ENCODE measurements at places on chromosomes 5 and 9.

GRCh38 chr5:112628214-112628980, 109.3 kb upstream of the APC start:
- DNase-seq: no peak

DNA sequence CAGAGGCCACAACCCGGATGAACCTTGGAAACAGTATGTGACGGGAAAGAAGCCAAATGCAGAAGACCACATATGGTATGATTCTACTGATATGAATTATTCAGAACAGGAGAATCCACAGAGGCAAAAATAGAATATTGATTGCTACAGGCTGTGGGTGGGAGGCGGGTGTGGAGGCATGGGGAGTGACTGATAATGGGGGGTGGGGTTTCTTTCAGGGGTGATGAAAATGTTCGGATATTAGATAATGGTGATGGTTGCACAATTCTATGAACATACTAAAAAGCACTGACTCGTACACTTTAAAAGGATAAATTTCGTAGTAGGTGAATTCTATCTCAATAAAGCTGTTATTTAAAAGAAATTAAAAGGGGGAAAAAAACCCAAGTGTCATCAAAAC, 10.7 kb downstream of the IL4 start:
- no peak for DNase-seq

- DNase-seq: no peak
These were observed 17.4 kb downstream of the CDC42SE2 start for GRCh38 chr5:131281133-131281867.

DNA sequence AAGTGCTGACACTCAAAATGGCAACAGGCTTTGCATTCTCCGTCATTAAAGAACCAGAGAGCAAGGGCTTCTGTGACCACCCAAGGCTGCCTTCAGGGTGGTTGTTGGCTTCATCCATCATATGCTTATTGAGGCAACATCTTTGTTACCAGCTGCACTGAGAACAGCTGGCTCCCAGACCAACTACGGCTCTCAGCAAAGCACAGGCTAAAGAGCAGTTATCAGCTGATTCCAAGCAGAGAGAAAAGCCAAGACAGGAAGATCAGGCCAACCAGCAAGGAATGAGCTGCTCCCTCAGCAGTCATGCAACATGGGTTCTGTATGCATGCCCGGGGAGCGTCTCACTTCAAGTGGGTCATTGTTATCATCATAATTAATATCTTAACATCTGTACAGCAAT, 358.9 kb downstream of the ACTL7B start:
- DNase-seq: no peak

DNA sequence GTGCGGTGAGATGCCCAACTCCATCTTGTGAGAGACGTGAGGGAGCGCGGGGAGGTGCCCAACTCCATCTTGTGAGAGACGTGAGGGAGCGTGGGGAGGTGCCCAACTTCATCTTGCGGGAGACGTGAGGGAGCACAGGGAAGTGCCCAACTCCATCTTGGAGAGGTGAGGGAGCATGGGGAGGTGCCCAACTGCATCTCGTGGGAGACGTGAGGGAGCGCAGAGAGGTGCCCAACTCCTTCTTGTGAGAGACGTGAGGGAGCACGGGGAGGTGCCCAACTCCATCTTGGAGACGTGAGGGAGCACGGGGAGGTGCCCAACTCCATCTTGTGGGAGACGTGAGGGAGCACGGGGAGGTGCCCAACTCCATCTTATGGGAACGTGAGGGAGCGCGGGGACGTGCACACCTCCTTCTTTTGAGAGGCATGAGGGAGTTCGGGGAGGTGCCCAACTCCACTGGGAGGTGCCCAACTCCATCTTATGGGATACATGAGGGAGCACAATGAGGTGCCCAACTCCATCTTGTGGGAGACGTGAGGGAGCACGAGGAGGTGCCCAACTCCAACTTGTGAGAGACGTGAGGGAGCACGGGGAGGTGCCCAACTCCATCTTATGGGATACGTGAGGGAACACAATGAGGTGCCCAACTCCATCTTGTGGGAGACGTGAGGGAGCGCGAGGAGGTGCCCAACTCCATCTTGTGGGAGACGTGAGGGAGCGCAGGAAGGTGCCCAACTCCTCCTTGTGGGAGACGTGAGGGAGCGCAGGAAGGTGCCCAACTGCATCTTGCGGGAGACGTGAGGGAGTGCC, 235.4 kb downstream of the CACNA1B start:
- no peak for DNase-seq

GRCh38 chr9:93965830-93966577, 10.8 kb upstream of the BARX1 start:
- DNase-seq: no peak

GRCh38 chr5:179415291-179416060, 70.2 kb upstream of the ADAMTS2 start:
- no peak for DNase-seq

DNA sequence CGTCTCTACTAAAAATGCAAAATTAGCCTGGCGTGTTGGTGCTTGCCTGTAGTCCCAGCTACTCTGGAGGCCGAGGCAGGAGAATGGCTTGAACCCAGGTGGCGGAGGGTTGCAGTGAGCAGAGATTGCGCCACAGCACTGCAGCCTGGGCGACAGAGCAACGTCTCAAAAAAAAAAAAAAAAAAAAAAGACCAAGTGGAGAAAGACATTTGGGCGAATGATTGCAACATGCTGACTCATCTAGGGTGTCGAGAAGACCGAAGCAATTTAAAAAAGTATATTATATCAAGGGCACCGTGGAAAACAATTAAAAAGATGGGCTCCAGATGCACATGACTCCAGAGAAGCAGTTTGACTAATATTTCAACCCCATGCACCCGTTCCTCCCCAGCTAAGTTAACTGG, 9.2 kb downstream of the KLF4 start:
- peak; percentile 51 for DNase-seq

DNA sequence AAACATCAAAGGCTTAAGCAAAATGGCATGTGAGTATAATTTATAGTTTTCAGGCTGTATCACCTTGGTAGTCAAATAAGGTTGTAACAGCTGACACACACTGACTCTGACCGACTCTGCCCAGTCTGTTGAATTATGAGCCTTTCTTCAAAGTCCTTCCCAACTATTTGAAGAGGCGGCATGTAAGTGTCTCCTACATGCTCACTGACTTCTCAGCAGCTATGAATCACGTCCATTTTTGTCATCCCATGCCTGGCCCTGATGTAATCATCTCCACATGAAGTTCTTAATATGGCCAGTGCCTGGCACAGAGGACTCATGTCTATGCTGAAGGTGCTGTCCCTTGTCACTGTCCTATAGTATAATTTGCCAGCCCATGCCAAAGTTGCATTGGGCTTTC, 5.1 kb upstream of the PTBP3 start:
- no peak for DNase-seq

GRCh38 chr5:139549162-139549894, 11.8 kb upstream of the UBE2D2 start:
- no peak for DNase-seq

GRCh38 chr9:33378121-33378795, 24.1 kb downstream of the AQP7 start:
- no peak for DNase-seq

GRCh38 chr9:71681708-71682272, 86.5 kb downstream of the CEMIP2 start:
- DNase-seq: no peak

DNA sequence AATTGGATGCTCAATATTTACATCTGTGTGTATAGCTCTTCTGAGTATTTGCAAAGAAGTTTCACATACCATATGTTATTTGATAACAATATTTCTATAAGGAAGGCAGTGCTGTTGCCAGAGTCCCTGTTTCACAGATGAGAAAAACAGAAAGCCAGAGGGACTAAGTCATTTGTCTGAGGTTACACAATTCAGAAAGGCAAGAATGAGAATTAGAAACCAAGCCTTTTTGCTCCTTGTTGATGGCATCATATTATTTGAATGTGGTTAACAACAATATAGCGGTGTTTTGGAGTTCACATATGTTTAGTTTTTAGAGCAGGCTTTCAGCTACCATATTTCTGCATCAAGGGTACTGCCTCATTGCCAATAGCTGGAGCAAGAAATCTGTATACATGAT, 110.9 kb upstream of the PRLR start:
- DNase-seq: no peak

Data from KBM-7 (cell line).